ENCODE measurements at places on chromosomes 1 and 21. TPM values are rescaled to one million over a fixed set of nuclear protein-coding genes. Genes with fewer than 3 reads are reported as not detected.

The RNU1-1 gene
- under 0.01 TPM for total RNA-seq

GRCh38 chr21:33936301-33937038, 20.9 kb upstream of the ATP5PO start:
- no peak for DNase-seq

- DNase-seq, result no peak
Measured at GRCh38 chr1:194215448-194215847, 1029.0 kb upstream of the B3GALT2 start.

DNA sequence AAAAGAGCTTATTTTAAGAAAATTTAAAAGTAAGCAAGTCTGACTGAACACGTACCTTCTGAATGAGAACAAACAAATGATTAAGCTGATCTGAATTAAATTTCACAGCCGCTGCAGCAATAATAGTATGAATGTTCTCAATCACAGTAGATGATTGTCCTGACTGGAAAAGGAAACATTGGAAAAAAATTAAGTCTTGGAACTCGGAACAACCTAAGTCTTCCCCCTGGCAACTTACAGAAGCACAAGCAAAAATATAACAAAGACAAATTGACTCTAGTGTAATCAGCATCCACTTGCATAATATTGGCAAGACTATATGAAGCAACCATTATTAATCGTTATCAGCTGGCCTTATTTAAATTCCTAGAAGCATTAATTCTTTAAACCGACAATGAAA, 60.5 kb downstream of the USP24 start:
- DNase-seq, result no peak
